ENCODE measurements at places on chromosomes 1 and 21. TPM values are rescaled to one million over a fixed set of nuclear protein-coding genes. Genes with fewer than 3 reads are reported as not detected.

The CYP4Z1 gene
- total RNA-seq = not detected

The OR2T33 gene
- not detected for total RNA-seq

The REN gene
- not detected for total RNA-seq

The PADI3 gene
- total RNA-seq = 83.2 TPM

The CFHR4 gene
- total RNA-seq = not detected

The TDRD5 gene
- total RNA-seq = not detected
